Pulmonary artery endothelial cell (primary cell): ENCODE measurements at places on chromosomes 7 and 10. TPM values are rescaled to one million over a fixed set of nuclear protein-coding genes. Genes with fewer than 3 reads are reported as not detected.

The GSTK1 gene
- total RNA-seq = 76.0 and 90.9 TPM in 2 replicates

The DYNC1I1 gene
- 3.9 and 9.6 TPM in 2 replicates for total RNA-seq

The MMP21 gene
- total RNA-seq = 0.07 TPM in 1 of 2 replicates, not detected in the other

- DNase-seq = no peak
These were observed 609 bp downstream of the DOCK4 start for GRCh38 chr7:112205343-112206237.

The SLC26A4 gene
- 3.0 and 3.4 TPM in 2 replicates for total RNA-seq

GRCh38 chr10:88147000-88147798 lies 283.8 kb downstream of the PTEN start:
- DNase-seq = no peak

- no peak for DNase-seq
These were observed 88.0 kb upstream of the ADAM12 start for GRCh38 chr10:126476246-126476645.

The WDR86 gene
- not detected in 2 replicates for total RNA-seq

DNA sequence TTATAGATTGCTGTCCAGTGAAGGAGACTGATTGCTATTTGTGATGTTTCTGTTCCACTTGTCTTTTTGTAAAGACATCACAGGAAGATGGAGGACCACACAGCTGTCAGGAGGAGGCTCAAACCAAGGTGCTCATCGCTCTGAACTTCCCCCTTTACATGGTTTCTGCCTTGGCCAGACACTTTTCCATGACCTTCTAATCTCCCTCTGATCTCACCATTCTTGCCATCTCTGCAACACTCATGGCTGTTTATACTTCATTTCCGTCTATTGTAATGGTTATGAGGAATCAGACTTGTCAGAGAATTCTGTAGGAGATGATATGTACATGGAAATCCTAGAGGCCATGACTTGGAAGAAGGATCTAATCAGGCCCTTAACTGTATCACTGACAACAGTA lies 1.7 kb upstream of the TAS2R5 start:
- peak; percentile 73 for DNase-seq

The GPRIN2 gene
- total RNA-seq = not detected in 2 replicates

GRCh38 chr7:113120647-113121046 lies 2.3 kb upstream of the SMIM30 start:
- no peak for DNase-seq

DNA sequence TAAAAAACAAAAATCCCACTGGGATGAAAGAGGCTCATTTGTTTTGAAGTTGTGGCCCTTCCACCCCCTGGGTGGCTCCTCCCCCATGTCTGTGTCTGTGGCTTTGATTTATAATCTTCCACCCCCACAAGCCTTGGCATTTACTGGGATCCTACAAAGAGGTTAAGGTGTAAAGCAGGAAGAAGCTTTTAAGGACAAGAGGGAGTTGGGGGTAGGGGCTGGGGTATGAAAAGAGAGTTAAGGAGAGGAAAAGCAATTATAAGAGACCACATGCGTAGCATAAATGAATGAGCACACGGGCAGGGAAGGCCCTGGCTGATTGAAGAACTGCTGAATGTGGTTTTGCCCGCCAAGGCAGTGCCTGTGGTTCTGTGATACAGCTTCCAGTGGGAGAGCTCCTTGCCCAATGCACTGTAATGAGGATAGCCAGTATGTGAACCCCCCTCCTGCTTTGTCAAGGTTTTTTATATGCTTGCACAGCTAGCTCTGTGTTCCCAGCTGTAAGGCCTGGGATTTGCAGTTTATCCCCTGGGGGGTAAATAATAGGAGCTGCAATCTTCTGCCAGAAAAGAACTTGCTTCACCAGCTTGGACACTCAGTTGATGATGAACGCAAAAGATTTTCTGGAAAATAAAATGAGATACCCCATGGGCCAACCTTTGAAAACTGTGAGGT lies 34.7 kb upstream of the KMT2E start:
- DNase-seq = no peak

The SPDYE9 gene
- not detected in 2 replicates for total RNA-seq

DNA sequence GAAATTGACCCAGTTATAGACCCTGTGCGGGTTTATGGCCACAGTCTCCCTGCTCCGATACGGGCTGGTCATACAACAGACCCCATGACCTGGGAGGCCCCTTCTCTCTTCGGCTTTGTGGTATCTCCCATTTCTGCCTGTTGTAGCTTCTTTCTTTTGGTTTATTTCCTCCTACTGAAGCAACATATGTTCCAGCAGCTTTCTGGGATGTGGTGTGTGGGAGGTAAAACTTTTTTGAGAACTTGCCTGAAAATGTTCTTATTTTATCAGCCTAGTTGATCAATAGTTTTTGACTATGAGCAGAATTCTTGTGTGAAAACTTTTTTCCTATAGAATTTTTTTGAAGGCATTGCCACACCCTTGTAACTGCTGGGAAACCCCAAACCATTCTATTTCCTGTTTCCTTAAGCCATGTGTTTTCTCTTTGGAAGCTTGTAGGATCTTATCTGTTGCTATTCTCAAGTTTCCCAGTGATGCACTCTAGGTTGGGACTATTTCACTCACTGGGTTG lies 80.0 kb downstream of the DAGLB start:
- DNase-seq = no peak

DNA sequence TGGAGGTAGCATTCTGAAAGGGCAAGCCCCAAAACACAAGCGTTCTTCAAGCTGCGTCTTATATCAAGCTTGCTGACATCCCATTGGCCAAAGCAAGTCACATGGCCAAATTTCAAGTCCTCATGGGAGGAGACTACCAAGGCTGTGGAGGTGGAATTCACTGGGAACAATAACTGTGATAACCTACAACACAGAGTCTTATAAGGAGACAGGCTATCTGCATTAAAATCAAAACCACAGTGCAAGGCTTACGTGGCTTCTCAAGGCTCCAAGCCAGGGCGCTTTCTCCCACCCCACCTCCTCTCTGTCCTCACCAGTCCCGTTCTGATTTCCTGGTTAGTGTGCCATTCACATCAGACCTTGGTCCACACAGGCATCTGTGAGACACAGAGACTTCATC lies 39.4 kb downstream of the ADRB1 start:
- no peak for DNase-seq

DNA sequence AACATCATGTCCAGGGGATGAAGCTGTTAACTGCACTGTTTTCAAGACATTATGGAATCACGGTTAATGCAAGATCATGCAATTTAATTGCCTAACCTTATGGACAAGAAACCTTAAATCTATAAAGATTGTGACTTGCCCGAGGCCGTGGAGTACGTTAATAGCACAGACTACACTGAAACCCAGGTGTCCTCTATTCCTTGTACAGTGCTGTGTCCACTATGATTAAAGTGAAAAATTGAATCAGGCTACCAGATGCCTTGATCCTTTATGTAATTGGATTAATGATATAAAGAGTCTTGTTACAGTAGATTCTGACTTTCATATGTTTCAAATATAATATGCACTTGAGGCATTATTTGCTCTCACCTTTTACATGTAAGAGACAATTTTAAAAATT lies 33.9 kb upstream of the ETV1 start:
- no peak for DNase-seq

DNA sequence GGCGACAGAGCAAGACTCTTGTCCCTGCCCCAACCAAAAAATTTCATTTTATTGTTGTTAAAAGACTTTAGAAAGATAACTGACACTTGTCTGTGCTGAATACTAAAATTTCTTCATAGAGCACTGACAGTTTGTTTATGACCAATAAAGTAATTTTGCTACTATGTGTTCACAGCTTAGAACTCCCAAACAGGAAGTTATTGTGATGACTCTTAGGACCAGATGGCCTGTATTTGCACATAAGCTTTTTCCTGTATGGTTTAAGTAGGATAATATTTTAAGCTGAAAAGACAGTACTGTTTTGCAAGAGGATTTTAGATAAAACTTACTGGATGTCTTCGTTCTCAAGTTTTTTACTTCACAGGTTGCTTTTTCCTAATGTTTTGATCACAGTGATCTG lies 80.7 kb downstream of the MMRN2 start:
- DNase-seq = peak; percentile 29

GRCh38 chr7:3956949-3957348 lies 655.9 kb downstream of the SDK1 start:
- DNase-seq = no peak

DNA sequence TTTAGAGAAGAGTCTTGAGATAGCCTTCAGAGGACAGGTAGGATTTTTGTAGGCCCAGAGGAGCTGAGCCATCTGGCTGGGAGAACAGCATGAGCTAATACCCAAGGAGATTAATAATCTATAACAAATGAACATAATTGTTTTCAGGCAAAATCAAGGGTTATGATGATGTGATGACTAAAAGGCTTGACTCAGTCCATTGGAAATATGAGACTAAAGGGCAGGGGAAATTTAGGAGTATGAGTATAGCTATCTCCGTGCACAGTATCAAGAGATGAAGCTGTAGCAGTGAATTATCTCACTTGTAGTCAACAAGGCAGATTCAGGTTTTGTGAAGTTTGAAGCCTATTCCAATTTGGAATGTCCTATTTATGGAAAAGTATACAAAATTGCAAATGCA lies 40.1 kb downstream of the CSTF2T start:
- no peak for DNase-seq

The C10orf53 gene
- not detected in 2 replicates for total RNA-seq

- DNase-seq = no peak
These were observed 265.9 kb upstream of the ZMIZ1 start for GRCh38 chr10:78802866-78803265.

- DNase-seq = no peak
These were observed 126.4 kb upstream of the DKK1 start for GRCh38 chr10:52187521-52188258.

GRCh38 chr10:30447125-30447799 lies 13.3 kb downstream of the MAP3K8 start:
- no peak for DNase-seq

DNA sequence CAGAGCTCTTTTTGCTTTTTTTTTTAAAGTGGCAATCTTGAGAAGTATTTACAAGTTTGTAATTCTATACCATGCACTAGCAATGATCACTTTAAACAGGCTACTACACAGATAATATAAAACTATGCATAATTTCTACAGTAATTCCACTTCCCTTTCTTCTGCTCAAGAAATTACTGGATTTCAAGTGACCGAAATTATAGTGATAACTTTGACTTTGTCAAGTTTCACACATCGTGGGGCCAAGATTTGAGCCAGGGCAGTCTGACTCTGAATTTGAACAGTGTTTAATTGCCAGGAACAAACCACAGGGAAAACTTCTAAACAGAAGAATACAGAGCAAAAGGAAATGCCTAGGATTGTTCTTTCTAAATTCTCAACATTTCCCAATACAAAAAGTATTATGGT lies 288.3 kb upstream of the MKLN1 start:
- DNase-seq = no peak

- no peak for DNase-seq
These were observed 259.2 kb downstream of the MAD1L1 start for GRCh38 chr7:1973321-1974251.

DNA sequence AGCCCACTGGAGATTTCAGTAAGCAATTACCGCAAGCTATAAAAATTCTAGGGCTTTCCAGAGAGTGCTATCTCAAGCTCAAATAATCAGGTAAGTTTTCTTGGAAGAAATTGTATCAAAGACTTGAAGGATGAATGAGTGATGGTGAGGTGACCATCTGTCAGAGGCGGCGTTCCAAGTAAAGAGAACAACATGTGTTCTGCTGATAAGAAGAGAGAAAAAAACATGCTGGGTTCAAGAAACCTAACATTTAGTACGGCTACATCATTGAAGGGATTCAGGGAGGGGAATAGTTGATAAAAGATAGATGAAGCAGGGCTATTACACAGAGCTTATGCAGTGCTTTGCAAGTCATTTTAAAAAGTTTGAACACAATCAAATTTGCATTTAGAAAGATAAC lies 100.7 kb downstream of the GNAI1 start:
- DNase-seq = no peak

DNA sequence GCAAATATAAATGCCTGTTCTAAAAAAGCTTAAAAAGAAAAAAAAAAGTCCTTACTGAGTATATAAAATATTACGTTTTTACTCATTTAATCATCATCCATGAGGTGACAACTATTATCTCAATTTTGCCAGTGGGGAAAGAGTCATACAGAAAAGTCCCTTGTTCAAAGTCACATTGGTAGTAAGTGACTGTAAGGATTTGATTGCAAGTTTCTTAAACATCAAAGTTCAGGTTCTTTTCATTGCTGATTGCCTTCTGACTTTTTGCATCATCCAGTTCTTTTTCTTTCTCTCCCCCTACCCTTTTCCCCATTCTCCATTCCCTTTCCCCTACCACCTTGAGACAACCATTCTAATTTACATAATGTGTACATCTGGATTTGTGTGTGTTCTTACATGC lies 363.3 kb downstream of the NRG3 start:
- no peak for DNase-seq

DNA sequence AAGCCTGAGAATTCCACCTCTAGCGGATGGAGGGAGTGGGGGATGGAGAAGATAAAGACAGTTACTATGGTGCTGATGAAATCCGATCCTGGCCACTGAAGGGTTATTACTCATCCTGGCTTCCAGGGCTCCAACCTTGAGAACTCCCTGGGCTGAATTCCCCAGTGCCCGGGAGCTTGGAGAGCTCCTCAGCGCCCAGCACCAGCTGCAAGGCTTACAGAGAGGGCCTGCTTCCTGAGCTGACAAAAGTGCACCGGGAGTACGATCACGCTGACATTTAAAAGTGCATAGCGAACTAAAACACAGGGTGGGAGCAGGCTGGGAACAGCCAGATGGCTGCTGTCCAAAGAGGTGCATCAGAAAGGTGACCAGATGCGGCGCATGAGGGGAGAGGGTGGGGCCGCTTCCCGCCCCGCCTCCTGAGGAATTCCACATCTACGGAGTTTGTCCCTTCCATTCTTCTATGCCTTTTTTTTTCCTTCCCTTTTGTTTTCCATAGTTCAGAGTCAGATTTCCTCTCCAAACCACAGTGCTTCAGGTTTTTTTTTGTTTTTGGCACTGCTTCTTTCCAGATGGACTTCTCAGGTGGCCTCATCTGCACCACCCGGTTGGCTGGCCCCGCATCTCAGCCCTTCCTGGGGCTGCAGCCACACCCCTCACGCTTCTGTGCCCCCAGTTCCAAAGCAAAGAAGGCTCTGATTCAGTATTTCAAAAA lies 62.4 kb upstream of the MKRN1 start:
- DNase-seq = no peak

DNA sequence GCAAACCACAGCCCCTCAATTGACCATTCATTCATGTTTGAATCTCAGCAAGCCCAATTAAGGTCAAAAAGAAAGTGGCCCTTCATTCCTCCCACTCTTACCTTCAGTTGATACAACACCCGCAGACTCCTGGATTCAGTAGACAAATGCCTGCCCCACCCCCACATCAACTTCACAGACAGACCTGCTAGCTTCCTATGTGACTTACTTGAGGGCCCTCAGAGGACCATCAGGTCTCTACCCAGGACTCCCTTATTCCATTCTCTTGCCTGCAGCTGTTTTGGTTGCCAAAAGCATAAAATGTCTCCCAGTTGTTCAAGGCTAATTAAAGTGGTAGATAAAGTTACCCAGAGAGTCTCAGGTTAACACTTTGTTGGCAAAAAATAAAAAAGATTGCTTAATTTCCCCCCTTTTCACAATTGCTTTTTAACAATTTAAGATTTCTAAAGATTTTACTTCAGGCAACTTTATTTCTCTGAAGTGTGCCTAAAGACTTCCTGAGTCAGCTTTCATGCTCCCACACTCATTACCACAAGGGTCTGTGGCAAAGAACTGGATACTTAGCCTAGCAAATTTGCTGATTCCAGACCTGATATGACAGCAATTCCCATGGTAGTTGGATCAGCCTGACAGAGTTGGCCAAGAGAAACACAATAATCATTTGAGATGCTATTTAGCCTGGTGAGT lies 3.3 kb upstream of the MTERF1 start:
- no peak for DNase-seq

- DNase-seq = no peak
These were observed 54.4 kb downstream of the MCMBP start for GRCh38 chr10:119817991-119818888.

GRCh38 chr7:83579740-83580139 lies 69.2 kb downstream of the SEMA3E start:
- no peak for DNase-seq
